Urinary bladder (tissue), 4 donors: ENCODE measurements at places on chromosomes 6 and 20.

- DNase-seq, result no peak
Observed at GRCh38 chr6:31663961-31664789, 622 bp downstream of the GPANK1 start.

DNA sequence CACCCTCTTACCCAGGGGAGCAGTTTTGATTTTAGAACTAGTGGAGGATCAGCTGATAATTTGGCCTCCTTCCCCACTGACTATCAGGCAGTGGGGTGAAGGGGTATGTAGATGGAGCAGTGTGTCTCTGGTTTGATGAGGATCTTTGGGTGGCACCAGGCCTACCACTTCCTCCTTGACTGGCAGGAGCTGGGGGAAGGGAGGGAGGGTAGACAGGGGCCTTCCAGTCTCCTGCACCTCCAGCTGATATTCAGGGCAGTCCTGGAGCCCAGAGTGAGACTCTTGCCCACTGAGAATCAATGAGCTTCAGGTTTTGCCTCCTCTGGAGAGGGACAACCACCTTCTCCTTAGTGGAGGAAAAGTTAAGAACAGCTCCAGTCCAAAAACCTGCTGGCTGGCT, 3.2 kb downstream of the DEF6 start:
- DNase-seq, result no peak

- peak; percentile 54 for DNase-seq
Observed at GRCh38 chr6:3803627-3804468, 45.3 kb upstream of the FAM50B start.

DNA sequence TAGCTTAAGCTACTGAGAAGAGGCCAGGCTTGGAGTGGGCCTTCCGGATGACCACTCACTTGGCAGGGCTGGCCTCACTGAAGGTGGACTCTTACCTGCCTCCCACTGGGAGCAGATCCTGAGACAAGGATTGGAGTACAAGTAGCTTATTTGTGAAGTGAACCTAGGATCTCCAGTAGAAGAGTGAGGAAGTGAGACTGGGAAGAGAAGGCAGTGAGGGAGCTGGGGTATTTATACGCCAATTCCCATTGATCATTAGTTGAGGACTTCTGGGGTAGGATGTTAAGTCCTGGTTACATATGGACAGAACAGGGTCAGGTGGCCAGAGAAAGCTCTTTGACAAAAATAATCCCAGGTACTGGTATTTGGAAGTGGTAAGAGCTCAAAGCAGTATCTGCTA, 32.3 kb upstream of the RNF24 start:
- DNase-seq, result no peak

DNA sequence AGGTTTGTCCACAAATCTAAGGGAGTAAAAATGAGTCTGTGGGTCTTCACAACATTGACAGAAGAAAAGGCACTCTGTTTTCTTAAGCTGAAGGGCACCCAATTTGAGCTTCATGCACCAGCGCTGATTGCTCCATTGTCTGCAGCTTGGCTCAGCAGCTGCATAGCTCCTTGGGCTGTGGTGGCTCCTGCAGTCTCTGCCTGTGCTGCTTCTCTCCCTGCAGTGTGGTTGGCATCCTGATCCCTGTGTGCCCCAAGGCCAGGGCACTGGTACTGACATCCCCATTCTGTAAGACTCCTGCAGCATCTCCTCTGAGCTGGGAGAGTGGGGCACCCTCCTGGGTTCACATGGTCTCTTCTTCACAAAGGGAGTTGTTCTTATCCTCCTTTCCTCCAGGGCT, 83.2 kb upstream of the B3GAT2 start:
- no peak for DNase-seq

DNA sequence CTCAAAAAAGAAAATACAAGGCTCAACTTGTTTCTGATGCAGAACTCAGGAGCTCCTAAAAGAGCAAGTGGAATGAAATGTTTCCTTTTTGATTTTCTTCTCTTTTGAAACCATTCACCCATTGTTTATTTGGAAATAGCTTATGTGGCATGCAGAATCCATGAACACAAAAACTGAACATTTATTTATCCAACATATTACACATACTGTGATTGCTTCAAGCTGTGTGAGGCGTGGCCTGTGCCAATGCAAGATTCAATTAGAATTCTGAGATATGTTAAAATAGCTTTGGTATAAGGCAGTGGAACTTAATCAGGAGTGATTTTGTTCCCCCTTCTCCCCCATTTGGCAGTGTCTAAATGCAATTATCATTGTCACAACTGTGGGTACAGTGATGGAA, 45.9 kb upstream of the CARMIL1 start:
- no peak for DNase-seq

DNA sequence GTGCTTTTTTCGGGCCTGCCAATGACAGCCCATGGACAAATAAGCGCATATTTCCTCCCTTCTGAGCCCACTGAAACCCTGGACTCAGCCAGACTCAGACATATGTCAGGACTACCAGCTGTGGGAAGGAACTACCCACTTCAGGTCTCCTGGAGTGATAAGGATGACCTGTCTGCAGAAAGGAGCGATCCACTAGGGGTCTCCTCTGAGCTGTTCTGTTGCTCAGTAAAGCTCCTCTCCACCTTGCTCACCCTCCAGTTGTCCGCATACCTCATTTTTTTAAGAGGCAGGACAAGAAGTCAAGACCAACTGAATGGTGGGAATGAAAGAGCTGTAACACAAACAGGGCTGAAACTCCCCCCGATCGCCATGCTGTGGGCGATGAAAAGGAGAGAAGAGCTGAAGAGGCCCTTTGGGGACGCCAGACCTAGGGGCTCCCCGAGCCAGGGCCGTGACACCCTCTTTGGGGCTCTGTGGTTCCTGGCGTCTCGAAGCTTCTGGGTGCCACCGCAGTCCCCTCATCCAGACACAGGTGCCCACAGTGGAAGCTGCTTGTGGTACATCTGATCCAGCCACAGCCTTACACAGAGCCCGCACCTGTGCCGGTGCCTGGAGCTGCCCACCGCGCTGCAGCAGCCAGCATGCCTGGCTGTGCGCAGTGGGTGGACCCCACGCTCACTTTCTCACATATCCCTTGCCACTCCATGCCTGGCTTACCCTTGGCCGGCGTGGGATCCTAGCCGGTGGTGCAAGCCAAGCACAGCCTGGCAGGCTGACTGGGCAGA, 68.8 kb downstream of the EYS start:
- no peak for DNase-seq

DNA sequence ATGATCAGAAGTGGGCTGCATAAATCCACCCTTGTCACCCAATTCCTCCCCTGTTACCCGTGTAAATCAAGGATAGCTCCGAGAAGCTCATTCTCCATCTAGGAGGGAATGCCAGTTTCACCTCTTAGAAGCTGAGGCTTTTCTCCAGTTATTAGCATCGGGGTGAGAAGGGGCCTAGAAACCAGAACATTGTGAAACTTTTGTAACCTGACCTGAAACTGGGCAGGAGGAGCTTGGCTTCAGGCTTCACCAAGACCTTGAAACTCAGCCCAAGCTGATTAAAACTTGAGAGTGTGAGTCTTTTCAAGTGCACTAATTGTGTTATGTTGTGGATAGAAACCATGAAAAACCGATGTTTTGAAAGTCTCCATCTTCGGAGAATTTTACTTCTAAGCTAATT, 103.1 kb downstream of the BMP2 start:
- no peak for DNase-seq

GRCh38 chr6:110341663-110342596, 16.2 kb downstream of the METTL24 start:
- DNase-seq, result no peak

DNA sequence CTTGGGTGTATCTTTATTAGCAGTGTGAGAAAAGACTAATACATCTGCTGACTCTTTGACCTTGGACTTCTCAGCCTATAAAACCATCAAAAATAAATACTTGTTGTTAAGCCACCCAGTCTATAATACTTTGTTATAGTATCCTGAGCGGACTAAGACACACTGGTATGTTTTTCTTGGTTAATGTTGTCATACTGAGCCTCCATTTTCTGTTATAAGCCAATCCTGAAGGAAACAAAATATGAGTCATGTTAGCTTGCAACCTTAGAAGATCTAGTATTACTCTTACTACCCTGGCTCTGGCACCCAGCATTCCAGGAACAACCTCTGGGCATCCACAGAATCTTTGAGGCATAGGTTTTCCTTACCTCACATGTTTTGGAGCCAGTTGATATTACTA, 307.2 kb downstream of the FRK start:
- no peak for DNase-seq

DNA sequence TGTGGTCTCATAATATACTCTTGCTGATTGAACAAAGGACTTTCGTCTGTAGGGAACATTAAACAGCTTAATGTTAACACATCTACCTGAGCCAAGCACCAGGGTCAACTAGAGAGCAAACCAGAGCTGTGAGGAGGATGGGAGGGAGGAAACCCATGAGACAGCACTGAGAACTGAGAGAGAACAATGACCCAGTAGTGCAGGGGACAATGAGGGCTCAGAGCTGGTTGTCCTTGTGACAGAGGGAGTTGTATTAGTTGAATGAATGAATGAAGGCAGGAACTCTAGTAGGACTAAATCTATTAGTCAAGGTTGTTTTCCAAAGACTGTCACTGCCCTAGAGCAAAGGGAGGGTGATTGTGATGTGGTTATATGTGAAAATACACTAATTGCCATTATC, 28.2 kb upstream of the GSTA4 start:
- DNase-seq, result no peak

DNA sequence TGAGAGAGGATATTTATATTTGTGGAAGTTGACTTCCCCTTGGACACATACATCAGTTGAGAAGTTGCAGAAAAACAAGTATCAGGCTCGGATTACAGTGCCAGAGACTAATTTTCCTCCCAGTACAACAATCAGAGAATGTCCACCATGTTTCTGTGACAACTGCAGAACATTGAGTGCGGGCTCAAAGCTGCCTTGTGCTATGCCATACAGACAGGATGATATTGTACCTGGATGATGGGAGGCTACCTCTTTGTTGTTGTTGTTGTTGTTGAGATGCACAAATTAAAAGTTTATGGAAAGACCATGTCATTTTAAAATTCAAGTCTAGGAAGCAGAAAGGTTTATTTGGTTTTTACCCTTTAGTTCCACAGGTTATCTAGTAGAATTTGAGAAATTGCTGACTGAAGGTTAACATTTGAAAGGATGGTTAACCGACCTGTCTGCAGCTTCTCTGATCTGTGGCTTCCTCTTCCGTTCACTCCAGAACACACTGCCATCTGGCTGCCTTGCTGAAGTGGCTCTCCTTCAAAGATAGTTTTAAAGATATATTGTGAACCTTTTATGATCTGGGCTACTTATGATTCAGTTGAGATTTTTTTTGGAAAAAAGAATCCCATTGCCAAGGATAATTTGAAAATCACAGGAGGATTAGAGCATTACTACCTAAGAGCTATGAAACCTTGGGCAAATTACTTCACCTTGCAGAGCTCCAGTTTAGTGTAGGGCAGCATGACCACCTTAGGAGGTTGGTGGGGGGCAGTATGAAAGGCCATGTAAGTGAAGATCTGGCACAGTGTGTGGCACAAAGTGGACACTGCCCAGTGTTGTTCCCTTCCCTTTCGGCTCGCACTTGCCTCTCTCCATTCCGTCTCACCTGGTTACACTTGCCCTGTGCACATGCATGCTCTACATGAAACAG, 15.9 kb downstream of the TMEM200A start:
- no peak for DNase-seq

DNA sequence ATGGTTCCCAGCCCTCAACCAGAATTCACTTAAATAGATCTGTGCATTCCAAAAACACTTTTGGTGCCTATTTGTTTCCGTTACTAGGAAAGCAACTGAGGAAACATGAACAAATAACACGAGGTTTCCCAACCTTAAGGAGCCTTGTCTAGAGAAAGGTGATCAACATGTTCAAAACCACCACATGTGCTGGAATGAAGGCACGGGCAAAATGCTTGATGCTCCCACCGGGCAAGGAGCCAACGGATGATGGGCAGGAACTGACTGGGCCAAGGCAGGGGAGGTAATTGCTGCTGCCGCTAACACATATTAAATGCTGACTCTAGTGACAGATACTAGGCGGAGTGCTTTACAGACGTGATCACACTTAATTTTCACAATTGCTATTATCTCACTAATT, 2.5 kb downstream of the MYLK4 start:
- no peak for DNase-seq

DNA sequence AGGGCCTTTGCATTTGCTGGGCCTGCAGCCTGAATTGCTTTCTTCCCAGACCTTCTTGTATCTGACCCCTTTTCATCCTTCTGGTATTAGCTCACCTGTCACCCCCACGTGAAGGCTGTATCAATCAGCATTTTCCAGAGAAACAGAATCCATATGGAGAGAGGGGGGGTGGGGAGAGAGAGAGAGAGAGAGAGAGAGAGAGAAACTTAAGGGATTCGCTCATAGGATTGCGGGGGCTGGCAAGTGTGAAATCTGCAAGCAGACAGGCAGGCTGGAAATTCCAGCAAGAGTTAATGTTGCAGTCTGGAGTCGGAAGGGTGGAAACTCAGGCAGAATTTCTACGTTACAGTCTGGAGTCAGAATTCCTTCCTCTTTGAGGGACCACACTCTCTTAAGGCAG, 410.7 kb upstream of the SULF2 start:
- no peak for DNase-seq

GRCh38 chr6:107057679-107058078, 29.7 kb downstream of the MTRES1 start:
- DNase-seq, result no peak

- DNase-seq, result no peak
Observed at GRCh38 chr6:44475417-44475778, 87.9 kb downstream of the CDC5L start.

DNA sequence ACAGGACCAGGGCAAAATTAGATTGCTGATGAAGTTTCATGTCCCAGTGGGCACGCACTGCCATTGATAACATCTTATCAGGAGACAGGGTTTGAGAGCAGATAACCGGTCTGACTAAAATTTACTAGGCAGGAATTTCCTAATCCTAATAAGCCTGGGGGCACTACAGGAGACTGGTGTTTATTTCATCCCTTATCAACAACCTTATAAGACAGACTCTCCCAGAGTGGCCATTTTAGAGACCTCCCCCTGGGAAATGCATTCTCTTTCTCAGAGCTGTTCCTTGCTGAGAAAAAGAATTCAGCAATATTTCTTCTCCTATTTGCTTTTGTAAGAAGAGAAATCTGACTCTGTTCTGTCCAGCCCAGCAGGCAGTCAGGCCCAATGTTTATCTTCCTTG, 423.4 kb upstream of the IMPG1 start:
- no peak for DNase-seq

DNA sequence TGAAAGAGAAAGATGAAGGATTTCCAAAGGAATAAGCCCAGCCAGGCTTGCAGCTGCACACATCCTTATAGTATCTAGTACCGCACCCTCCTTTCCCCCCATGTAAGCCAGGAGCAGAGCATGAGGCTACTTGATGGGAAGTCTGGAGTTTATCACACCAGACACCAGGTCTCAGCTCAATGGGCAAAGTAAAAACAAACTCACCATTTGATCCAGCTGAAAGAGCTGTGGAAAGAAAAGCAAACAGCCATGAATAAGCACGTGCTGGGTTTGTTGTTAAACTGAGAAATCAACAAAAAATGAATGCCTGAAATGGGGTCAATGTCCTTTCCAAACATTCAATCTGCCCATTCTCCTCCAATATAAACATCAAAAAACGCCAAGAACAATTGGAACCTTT, 50.6 kb upstream of the MAP7 start:
- no peak for DNase-seq
